ENCODE measurements at places on chromosomes 4 and X.

- no peak for DNase-seq
Observed at GRCh38 chrX:11470250-11470974, 177.2 kb downstream of the AMELX start.

DNA sequence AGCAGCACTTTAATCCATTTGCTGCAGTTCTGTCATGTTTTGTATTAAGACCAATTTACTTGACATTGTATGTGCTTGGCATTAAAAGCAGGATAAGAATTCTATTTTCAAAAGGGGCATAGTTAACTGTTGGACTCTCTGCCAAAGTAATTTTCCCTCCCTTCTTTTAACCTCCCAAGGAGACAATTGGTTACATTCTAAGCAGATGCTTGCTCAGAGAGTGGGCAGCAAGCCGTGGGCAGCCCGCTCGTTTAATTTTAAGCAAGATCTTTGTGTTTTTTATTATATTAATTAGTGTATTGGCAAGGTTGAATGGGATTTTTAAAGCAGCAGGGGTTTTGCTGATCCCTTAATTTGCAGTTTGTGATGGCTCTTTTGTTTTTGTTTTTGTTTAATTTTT is 37.1 kb upstream of the KLHL8 start:
- DNase-seq = no peak

- DNase-seq = no peak
Observed at GRCh38 chrX:13752646-13753045, 18.1 kb downstream of the OFD1 start.

GRCh38 chrX:11929476-11929875 is 171.4 kb downstream of the MSL3 start:
- DNase-seq = no peak

GRCh38 chr4:3263053-3263875 is 14.3 kb downstream of the MSANTD1 start:
- no peak for DNase-seq

DNA sequence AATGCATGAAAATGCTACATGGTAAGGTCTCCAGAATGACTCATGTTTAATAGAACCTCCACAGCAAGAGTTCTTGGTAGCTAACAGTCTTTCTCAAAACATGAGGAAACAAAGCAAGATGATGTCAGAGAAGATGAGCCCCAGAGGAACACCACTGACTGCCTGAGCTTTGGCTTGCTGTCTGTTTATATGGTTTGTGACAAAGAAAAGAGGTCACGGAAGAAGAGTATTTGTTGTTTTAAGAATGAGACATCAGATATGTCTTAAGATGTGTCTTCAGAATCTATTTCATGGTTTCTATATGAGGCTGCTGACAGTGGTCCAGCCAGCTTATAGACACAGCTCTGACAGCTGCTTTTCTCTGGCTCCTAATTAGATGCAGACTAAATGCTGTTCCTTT is 18.8 kb upstream of the AREG start:
- no peak for DNase-seq

DNA sequence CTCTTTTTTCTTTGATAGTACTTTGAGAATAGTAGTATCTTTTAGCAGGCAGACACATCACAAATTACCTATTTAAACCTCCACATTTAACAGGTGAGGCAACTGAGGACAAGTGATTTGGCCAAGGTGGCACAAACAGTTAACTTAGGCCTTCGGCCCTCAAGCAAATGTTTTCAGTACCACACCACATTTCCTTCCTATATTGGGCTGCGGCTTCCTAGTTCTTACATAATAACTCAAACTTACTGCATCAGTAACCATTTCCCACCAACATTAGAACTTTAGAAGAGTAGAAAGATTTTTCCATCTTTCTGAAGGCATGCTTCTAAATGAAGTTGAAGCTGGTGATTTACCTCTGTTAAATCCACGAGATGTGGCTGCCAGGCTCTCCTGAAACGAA is 63.2 kb upstream of the SLC4A4 start:
- no peak for DNase-seq

DNA sequence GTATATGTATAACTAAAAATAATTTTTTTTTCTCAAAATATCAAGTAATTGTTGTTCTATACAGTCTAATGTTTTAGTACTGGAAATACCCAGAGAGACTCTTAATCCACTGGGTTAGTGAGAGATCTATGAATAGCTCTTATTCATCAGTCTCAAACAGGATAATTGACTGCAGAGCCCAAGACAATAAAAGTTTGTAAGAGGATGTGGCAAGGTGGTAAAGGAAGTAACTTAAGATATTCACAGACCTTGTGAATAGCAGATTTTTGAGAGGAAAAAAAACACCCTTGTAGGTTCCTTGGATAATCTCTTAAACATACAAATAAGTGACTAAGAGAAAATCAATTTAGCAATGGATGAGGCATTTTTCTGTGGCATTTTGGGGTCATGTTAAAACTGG is 210.9 kb upstream of the FAM241A start:
- DNase-seq = no peak

DNA sequence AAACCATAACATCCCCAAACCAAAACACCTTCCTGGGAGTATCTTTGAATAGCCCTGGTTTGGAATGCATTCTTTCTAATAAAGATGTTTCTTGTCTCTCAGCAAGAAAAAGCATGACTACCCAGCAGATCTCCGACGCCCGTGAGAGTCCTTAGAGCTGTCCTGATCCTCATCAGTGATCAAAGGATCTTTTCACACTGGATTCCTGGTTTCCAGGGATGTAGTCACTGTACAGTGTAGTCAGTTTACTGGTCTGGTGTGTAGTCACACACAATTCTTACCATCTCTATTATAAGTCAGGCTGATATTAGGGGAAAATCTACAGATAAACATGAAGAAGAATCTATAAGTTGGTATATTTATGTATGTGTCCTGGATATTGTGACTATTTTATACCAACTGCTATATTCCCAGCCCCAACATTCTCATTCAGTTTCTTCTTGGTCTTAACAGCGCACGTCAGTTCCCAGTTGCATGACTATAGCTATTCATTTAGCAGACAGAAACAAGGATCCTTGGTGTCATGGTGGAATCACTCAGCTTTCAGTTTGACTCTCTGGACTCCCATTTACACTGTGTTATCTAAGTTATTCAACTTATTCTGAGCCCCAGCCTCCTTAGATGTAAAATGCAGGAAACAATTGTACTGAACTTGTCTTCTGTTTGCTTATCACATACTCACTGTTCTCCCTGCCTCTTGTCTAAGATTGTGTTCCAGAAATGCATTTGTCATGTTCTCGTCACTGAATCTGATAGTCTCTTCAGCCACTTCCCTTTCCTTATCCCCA is 68.3 kb downstream of the SLIT2 start:
- no peak for DNase-seq

DNA sequence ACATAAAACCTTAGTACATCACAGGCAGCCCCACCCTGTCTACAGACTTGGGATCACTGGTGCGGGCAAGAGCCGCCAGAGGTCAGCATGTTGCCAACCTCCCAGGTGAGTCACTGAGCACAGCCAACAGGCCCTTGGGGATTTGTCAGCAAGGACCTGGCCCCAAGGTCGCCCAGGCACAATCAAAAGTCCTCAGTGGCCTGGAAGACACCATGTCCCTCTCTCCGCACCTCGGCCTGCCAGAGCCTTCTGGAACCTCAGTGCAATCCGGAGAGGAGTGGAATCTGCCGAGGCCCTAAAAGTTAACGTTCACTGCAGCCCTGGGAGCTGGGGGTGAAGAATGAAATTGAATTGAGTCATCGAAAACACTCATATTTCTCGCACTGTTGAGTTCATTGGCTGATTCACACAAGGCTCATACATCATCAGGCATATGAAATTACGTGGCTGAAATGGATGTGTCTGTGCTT is 74.3 kb downstream of the WFS1 start:
- DNase-seq = peak; percentile 68

DNA sequence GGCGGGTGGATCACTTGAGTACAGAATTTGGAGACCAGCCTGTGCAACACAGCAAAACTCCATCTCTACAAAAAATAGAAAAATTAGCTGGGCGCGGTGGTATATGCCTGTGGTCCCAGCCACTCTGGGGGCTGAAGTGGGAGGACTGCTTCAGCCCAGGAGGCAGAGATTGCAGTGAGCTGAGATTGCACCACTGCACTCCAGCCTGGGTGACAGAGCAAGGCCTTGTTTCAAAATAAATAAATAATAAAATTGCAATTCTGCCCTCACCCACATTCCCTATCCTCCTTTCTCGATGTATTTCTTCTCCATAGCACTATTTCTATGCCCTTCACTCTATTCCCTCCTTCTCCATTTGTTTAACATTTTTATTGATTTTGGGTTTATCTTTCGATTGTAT is 8.7 kb upstream of the SLAIN2 start:
- DNase-seq = no peak

Data from HTR-8/SVneo (cell line).